ENCODE measurements at places on chromosomes 2 and 18.

DNA sequence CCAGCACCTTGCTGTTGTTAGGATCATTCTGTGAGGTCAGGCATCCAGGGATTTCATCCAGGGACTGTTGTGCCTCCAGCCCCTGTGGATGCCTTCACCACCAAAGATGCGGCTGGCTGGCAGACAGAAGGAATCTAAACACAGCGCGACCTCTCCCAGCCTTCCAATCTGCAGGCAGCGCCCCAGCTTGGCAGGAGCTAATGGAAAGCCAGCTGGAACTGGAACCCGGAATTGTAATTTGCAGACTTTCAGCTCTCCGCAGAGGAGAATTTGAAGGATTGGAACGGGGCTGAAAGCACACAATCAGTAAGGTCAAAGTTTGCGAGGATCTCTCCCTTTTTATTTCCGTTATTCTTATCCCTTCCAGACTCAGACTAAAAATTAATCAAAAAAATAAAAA, 127.8 kb downstream of the TRIB2 start:
- no peak for DNase-seq
- no peak overlapping the region for H3K4me3 ChIP-seq
- H3K4me1 ChIP-seq = no peaks in the 10 kb centered on the region
- no peaks in the 10 kb centered on the region for H3K36me3 ChIP-seq
- H3K27me3 ChIP-seq = no peaks in the 10 kb centered on the region

- no peaks in the 10 kb centered on the region for H3K4me1 ChIP-seq
- H3K4me3 ChIP-seq = no peak overlapping the region
- no peaks in the 10 kb centered on the region for H3K36me3 ChIP-seq
- DNase-seq = no peak
- H3K27ac ChIP-seq = no peak overlapping the region
Measured at GRCh38 chr2:224807153-224807964, 91.2 kb upstream of the CCDC195 start.

DNA sequence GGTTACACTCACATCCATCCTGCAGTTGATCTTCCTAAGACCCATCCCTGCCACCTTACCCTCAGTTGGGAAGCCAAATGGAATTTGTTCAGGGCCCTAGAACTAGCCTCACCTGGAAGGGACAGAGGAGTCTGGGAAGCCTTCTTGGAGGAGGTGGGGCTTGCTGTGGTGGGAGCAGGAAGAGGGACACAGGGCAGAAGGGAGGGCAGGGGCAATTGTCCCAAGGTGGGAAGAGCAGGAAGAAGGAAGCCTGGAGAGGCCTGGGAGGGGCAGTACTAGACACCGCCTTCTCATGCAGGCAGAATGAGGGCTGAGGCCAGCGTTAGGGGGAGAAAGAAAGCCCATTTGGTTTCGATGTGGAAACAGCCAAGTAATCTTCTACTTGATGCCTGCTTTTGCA, 34.1 kb upstream of the ASPRV1 start:
- no peak overlapping the region for H3K4me3 ChIP-seq
- H3K27ac ChIP-seq = no peak overlapping the region
- no peaks in the 10 kb centered on the region for H3K36me3 ChIP-seq
- H3K4me1 ChIP-seq = peaks cover 5% of the 10 kb centered on the region
- no peak for DNase-seq

- no peak overlapping the region for H3K4me3 ChIP-seq
- H3K27ac ChIP-seq = no peak overlapping the region
- no peaks in the 10 kb centered on the region for H3K4me1 ChIP-seq
Measured at GRCh38 chr2:129458436-129458835, 521.0 kb upstream of the RAB6C start.

GRCh38 chr2:97723156-97724072, 10.0 kb downstream of the ZAP70 start:
- H3K27me3 ChIP-seq = no peaks in the 10 kb centered on the region
- H3K27ac ChIP-seq = no peak overlapping the region
- no peak overlapping the region for H3K4me3 ChIP-seq
- H3K4me1 ChIP-seq = no peaks in the 10 kb centered on the region
- no peaks in the 10 kb centered on the region for H3K36me3 ChIP-seq

All from iPS DF 6.9 (cell line).